Natural killer cell (primary cell): ENCODE measurements at places on chromosomes 2 and 18. TPM values are rescaled to one million over a fixed set of nuclear protein-coding genes. Genes with fewer than 3 reads are reported as not detected.
A peak's percentile ranks its signal among the peaks of the same experiment; 100 is the strongest.

GRCh38 chr2:145615626-145616025 lies 1095.7 kb upstream of the ZEB2 start:
- DNase-seq = no peak
- H3K36me3 ChIP-seq = no peaks in the 10 kb centered on the region
- no peaks in the 10 kb centered on the region for H3K27me3 ChIP-seq
- H3K4me3 ChIP-seq = no peak overlapping the region
- H3K27ac ChIP-seq = no peak overlapping the region

DNA sequence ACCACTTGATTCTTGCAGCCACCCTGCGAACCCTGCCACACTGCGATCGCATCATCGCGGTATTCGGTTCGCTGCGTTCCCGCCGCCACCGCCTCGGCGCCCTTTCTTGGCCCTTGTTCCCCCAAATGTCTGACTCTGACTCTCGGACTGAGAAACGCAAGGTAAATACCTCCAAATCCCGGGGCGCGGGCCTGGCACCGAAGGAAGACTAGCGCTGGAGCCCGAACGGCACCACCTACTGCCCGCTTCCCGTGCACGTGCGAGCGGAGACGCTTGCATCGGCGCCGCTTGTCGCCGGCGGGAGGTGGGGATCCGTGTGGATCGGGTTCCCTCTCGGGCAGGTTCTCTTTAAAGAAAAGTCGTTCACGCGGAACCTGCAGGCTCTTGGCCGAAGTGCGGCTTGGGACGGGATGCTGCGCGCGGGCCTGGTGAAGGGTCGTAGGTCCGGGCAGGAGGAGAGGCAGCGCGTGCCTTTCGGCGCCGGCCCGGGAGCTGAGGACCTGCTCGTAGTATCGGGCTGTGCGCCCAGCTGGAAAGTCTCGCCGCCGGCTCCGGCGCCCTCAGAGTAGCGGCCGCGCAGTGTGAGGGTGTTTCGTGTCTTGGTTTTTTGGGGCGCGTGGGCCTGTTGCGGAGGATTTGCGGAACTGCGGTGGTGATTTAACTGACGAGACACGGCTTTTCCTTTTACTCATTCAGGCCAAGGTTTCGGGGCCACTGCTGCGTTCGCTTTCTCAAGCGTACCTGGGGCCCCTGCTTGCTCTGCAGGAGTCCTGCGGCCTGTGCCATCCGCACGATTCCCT lies 514 bp downstream of the BCL2L11 start:
- peaks cover 35% of the 10 kb centered on the region for H3K27me3 ChIP-seq
- H3K36me3 ChIP-seq = peaks cover 15% of the 10 kb centered on the region
- H3K4me1 ChIP-seq = peaks cover 63% of the 10 kb centered on the region
- H3K4me3 ChIP-seq = peak overlapping the region; percentile 83

DNA sequence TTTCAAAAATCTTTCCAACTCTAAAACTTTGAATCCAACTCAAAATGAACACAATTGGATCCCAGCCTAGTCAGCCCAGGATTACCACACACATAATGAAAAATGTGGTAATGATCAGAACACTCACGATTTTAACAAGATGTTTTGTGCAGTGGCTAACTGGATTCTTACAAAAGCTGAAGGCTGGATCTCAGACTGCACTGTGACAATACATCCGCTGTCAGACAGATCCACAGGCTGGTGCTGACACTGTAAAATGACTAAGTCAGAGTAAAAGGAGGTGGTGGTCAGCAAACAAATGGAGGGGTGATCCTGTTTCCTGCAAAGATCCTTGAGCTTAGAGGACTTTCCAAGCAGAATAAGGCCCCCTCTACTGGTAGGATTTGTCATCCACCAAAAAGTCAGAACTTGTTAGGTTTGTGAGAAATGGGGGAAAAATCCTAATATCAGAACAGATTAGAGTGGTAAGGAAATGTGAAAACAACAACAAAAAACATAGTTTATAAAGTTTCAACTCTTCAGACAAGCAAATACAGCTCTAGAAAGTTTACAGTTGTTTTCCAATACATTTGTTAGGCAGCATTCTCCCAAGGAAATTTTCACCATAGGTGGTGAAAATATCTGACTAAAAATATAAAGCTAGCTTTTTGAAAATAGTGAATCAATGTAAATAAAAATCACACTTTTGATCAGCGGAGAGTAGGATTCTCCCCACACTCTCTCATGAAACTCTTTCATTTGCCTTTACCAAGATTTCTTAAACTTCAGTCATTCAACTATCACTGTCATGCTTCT lies 211.9 kb downstream of the AGPS start:
- DNase-seq = no peak
- no peaks in the 10 kb centered on the region for H3K36me3 ChIP-seq
- H3K4me3 ChIP-seq = no peak overlapping the region

DNA sequence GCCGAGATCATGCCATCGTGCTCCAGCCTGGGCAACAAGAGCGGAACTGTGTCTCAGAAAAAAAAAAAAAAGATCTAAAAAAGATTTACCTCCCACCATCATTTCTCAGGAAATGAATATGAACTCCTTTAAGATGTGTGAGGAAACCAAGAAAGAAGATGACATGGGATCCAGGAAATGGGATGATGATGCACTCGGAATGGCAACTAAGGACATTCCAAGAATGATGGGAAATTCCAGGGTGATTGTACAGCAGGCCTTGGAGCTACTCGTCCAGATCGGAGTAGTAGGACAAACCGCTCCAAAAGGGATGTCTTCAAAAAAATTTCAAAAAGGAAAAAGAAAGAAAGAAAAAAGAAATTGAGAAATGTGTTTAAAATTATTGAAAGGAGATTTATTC lies 84.9 kb upstream of the PMAIP1 start:
- no peak for DNase-seq
- no peaks in the 10 kb centered on the region for H3K4me1 ChIP-seq
- H3K36me3 ChIP-seq = no peaks in the 10 kb centered on the region
- H3K4me3 ChIP-seq = no peak overlapping the region
- peaks cover 2% of the 10 kb centered on the region for H3K27me3 ChIP-seq

DNA sequence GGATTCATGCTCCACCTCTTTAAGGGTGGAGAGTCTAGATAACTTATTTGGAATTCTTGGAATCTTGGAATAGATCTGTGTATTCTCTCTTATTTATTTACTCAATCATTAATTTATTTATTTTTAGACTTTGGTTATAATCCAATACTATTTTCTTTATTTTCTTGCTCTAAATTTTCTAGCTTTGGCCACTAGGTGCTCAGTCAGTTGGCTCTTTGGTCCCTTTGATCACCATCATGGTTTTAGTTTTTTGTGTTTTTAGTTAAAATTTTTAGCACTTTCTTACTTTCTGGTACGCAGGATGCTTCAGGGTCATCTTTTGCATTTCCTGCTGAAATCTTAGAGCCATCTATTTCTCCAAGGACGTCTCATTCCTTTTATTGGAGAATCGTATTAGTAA lies 5.2 kb upstream of the PLEK start:
- H3K27me3 ChIP-seq = no peaks in the 10 kb centered on the region
- H3K4me3 ChIP-seq = no peak overlapping the region
- H3K27ac ChIP-seq = no peak overlapping the region
- no peak for DNase-seq
- H3K36me3 ChIP-seq = no peaks in the 10 kb centered on the region
- peaks cover 33% of the 10 kb centered on the region for H3K4me1 ChIP-seq

- H3K4me3 ChIP-seq = no peak overlapping the region
- no peaks in the 10 kb centered on the region for H3K36me3 ChIP-seq
- H3K4me1 ChIP-seq = no peaks in the 10 kb centered on the region
- no peaks in the 10 kb centered on the region for H3K27me3 ChIP-seq
- DNase-seq = no peak
These were observed 261.6 kb upstream of the ZNF804A start for GRCh38 chr2:184336688-184337087.

DNA sequence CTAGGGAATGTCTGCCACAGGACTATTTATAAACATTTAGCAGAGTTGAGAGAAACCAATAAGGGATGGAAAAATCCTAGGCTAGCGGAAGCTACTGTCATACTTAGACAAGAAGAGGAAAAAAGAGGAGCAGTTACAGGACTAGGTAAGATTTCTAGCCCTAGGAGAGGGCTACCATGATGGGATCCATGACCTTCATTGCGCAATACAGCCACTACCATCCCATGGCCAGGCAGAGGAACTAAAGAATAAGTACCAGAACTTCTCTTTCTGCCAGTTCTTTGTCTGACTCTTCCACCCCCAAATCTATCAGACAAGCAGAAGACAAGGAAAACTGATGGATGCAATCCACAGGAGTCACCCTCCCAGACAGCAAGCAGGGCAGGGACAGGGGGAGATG lies 417.0 kb upstream of the CHST9 start:
- no peaks in the 10 kb centered on the region for H3K4me1 ChIP-seq
- H3K36me3 ChIP-seq = no peaks in the 10 kb centered on the region
- no peak overlapping the region for H3K27ac ChIP-seq
- DNase-seq = no peak
- no peaks in the 10 kb centered on the region for H3K27me3 ChIP-seq

GRCh38 chr18:10995550-10995949 lies 153.8 kb downstream of the PIEZO2 start:
- H3K27ac ChIP-seq = no peak overlapping the region
- H3K27me3 ChIP-seq = no peaks in the 10 kb centered on the region
- no peak overlapping the region for H3K4me3 ChIP-seq
- H3K36me3 ChIP-seq = no peaks in the 10 kb centered on the region
- DNase-seq = no peak

- no peak for DNase-seq
- H3K27ac ChIP-seq = no peak overlapping the region
These were observed 45.2 kb upstream of the MEIS1 start for GRCh38 chr2:66389651-66390131.

- peaks cover 75% of the 10 kb centered on the region for H3K36me3 ChIP-seq
- no peaks in the 10 kb centered on the region for H3K27me3 ChIP-seq
- H3K4me1 ChIP-seq = peaks cover 18% of the 10 kb centered on the region
- H3K4me3 ChIP-seq = no peak overlapping the region
- no peak overlapping the region for H3K27ac ChIP-seq
These were observed 45.3 kb downstream of the BMP10 start for GRCh38 chr2:68825866-68826265.

- DNase-seq = no peak
- H3K4me1 ChIP-seq = peaks cover 6% of the 10 kb centered on the region
- no peaks in the 10 kb centered on the region for H3K27me3 ChIP-seq
- no peak overlapping the region for H3K27ac ChIP-seq
These were observed 322.5 kb downstream of the ARHGAP15 start for GRCh38 chr2:143451642-143452281.

- no peak overlapping the region for H3K4me3 ChIP-seq
- H3K36me3 ChIP-seq = no peaks in the 10 kb centered on the region
- no peak for DNase-seq
- H3K4me1 ChIP-seq = no peaks in the 10 kb centered on the region
These were observed 13.0 kb downstream of the HDAC4 start for GRCh38 chr2:239387811-239388210.

DNA sequence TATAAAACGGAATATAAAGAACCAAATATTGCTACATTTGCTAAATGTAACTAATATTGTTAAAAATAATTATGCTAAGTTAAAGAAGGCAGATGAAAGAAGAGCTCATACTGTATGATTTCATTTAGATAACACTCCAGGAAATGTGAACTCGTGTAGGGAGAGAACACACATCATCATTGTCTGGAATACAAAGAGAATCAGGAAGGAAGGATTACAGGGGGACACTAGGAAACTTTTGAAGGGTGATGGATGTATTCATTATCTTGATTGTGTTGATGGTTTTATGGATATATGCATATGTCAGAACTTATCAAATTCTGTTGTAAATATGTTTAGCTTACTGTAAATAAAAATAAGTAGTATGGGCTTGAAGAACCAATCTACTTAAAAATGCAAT lies 104.1 kb upstream of the TRIB2 start:
- H3K4me3 ChIP-seq = no peak overlapping the region
- no peak overlapping the region for H3K27ac ChIP-seq
- DNase-seq = no peak

DNA sequence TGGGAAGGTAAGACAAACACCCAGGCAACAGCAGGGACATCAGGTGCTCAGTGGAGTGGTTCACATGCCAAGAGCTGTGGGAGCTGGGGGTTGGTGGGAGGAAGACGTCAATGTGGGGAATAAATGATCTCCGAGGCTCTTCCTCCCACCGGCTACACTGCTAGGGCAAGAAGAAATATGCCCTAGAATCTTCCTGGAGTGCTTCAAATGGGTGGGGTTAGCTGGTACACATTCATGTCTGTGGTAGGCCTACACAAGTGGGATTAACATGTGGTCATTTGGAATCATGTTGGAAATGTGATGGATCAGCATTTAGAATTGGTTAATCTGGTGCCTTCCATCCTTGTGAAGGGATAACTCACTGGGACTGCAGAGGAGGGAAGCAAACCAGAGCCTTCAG lies 12.4 kb upstream of the ZFP36L2 start:
- H3K4me3 ChIP-seq = no peak overlapping the region
- peaks cover 25% of the 10 kb centered on the region for H3K4me1 ChIP-seq
- DNase-seq = no peak
- H3K27me3 ChIP-seq = no peaks in the 10 kb centered on the region
- no peaks in the 10 kb centered on the region for H3K36me3 ChIP-seq

DNA sequence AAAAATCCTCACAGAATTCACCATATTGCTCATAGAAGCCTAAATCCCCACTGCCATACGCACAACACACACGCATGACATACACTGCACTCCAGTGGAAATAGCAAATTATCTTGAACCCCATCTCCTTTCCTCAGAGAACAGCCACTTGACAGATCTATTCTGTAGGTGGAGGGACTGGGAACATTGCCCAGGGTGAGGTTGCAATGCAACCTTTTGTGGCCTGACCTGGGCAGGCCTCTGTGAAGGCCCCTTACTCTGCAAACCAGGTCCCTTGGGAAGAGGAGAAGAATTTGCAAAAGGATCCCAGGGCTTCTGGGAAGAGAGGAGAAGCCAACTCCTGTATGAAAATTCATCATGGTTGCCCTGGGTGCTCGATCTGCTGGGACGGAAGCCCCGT lies 51.9 kb downstream of the SDC1 start:
- H3K36me3 ChIP-seq = no peaks in the 10 kb centered on the region
- DNase-seq = no peak
- no peaks in the 10 kb centered on the region for H3K27me3 ChIP-seq

DNA sequence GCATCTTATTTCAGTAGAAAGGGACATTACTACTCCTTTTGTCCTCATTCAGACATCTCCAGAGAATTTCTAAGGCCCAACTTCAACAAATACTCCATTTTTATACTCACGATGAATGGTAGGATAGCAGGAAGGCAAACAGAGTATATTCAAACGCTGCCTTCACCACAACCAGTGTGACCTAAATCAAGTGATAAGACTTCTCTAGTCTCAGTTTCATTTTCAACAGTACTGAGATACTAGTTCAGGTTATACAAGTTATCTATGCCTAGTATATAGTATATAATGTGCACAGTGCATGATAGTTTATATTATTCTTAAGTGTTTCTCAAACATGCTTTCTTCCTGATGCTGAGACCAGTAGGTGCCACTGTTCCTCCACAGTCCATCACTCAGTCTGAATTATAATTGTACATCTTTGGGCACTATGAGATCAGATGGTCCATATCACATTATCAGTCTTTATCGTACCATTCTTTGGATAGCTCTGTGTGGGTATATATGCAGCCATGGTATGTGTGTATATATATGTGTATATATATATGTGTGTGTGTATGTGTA lies 66.3 kb upstream of the RPE start:
- no peaks in the 10 kb centered on the region for H3K4me1 ChIP-seq
- no peak overlapping the region for H3K27ac ChIP-seq
- H3K36me3 ChIP-seq = no peaks in the 10 kb centered on the region
- no peak for DNase-seq
- no peak overlapping the region for H3K4me3 ChIP-seq

The GCG gene
- not detected for total RNA-seq

The KIF5C gene
- 2.7 TPM for total RNA-seq

The ESCO1 gene
- 40.5 TPM for total RNA-seq

The HOXD10 gene
- not detected for total RNA-seq

The NYAP2 gene
- total RNA-seq = 0.14 TPM

The TPO gene
- total RNA-seq = not detected

The CYP26B1 gene
- total RNA-seq = not detected

The CIB4 gene
- not detected for total RNA-seq
